ENCODE measurements at places on chromosomes 1 and 21.

DNA sequence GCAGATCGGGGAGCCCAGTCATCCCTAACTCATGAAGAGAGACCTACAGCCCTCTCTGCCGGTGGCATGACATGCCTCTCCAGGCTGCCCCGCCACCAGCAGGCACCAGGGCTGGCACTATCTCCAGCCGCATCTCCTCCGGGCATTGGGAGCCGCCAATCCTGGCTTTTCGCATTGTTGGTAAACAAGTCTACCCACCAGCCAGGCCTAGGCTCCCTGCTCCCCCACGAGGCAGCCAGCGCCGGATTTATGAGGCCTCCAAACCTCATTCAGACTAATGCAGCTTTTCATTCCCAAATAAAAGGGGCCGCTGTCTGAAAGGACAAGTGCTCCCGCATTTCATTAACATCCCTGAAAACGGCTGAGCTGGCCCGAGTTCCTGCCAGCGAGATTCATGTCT is 3.4 kb upstream of the GRIK3 start:
- no peak for DNase-seq

- DNase-seq: no peak
These were observed 1171.2 kb downstream of the PLA2G4A start for GRCh38 chr1:187999973-188000372.

DNA sequence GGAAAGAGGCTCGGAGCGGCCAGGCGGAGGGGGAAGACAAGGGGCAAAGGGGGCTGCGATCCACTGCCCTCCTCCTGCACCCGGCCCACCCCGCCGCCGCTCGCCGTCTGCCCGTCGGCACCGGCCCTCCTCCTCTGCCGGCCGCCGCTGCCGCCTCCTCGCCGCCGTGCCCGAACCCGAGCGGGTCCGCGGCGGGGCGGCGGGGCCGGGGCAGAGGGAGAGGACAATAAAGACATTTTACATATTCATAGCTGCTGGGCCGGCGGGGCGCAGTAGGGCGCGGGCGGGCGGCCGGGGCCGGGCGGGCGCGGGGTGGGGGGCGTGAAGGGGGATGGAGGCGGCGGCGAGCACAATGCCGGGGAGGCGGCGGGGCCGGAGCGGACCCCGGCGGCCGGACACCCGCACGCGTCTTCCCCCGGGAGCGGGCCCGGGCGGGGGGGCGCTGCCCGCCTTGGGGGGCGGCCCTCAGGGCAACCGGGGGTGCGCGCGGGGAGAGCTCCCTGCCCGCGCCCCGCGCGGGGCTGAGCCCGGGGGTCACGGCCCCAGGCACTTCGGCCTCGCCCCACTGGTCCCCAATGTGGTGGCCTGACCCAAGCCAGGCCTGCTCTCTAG is 546 bp downstream of the POU2F1 start:
- no peak for DNase-seq

GRCh38 chr1:173453982-173454381 is 23.2 kb upstream of the PRDX6 start:
- DNase-seq: no peak

Measured in kidney capillary endothelial cell (primary cell).